ENCODE measurements at places on chromosomes 2 and 18. TPM values are rescaled to one million over a fixed set of nuclear protein-coding genes. Genes with fewer than 3 reads are reported as not detected.

PLEK gene
- 4.1 TPM for polyA plus RNA-seq

CDK15 gene
- 0.99 TPM for polyA plus RNA-seq

CTNNA2 gene
- polyA plus RNA-seq = 0.52 TPM

SIX2 gene
- polyA plus RNA-seq = 6.2 TPM

OSR1 gene
- polyA plus RNA-seq = 15.8 TPM

DNA sequence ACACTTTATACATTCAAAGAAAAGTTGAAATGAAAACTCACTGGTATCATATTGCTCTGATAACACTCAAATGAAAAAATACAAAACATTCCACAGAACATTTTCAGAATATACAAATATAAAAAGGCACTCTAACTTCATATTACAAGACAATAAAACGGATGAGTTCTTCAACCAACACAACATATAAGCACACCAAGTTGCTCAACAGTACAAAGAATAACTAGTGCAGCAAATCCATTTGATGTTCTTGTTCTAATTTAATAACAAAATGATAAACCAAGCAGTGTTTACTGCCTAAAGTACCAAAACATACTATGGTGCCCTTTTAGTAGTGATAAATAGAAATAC, 60.8 kb upstream of the PGAP1 start:
- no peak for DNase-seq

- no peak for DNase-seq
Measured at GRCh38 chr2:207143215-207144172, 22.3 kb downstream of the KLF7 start.

- DNase-seq = no peak
Measured at GRCh38 chr2:105609746-105610402, 134.8 kb upstream of the NCK2 start.

DNA sequence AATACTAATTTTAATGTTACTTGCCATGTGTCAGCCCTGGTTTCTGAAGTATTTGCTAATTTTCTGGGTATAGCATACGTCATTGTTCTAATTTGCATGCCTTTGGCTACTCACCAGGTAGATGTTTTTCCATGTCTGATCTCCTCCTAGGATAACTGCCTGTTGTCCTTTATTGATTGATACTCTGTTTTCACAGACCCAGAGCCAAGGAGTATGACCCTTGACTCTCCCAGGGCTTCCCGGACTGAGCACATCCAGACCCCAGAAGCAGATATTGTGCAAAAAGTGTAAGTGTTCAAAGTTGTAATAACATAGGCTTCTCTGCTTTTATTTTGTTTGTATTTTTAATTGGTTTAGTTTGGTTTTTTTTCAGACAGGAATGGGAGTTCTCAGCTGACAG, 53.8 kb downstream of the SUMO1 start:
- DNase-seq = no peak

DNA sequence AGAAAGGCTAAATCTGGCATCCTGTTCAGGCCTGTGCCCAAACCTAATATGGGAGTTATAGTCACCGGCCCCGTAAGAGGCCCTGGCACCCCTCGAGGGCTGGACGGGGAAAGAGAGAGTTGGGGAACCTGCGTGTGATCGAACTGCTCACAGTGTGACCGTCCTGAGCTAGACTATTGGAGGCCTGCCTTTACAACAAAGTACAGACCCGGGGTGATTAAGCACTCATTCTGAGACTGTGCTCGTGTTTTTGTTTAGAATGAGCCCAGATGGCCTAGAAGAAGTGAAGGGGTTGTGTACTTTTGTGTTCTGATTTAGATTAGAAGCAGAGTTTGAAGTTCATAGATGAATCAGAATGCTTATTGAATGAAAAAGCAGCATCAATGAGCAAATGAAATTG, 115.3 kb downstream of the ACOXL start:
- DNase-seq = no peak

GRCh38 chr2:2653231-2653630, 322.2 kb upstream of the MYT1L start:
- DNase-seq = no peak

- no peak for DNase-seq
Measured at GRCh38 chr2:109466674-109467575, 146.8 kb downstream of the SEPTIN10 start.

GRCh38 chr18:12391487-12392165, 14.6 kb upstream of the AFG3L2 start:
- peak; percentile 62 for DNase-seq

- DNase-seq = no peak
Measured at GRCh38 chr2:225573603-225574002, 174.1 kb downstream of the NYAP2 start.

DNA sequence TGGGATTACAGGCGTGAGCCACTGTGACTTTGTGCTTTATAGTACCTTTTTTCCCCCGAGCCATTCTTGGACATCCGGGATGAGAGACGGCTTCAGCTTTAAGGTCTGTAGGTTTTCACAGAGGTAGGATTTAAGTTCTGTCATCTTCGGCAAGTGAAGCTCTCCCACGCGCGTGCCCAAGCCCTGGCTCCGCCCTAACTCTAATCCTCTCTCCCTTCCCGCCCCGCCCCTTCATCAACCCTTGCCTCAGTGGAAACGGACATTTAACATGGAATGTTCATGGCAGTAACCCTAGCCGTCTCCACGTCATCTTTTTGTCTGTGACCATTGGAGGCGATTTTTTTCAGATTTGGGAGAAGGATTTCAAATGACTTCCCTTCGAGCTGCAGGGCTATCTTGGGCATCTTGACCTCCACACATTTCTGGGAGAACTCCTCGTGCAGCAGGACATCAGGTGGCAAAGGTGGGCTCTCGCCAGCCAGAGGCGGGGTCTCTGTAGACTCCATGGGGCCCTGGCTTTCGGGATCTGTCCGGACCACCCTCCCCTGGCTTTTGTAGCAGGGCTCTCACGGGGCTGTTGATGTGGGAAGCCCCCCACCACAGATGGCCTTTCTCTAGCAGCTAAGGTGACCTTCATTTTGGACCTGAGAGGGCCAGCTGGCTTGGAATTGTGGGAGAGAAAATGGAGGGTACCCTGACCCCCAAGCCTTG, 6.8 kb downstream of the COLEC11 start:
- no peak for DNase-seq
